ENCODE measurements at places on chromosomes 5 and 9.

- no peak for DNase-seq
Measured at GRCh38 chr9:123326662-123327093, 29.3 kb upstream of the CRB2 start.

GRCh38 chr9:81191222-81191621 is 498.1 kb downstream of the TLE1 start:
- no peak for DNase-seq

GRCh38 chr5:50665091-50665490 is 1.3 kb upstream of the PARP8 start:
- DNase-seq, result no peak

DNA sequence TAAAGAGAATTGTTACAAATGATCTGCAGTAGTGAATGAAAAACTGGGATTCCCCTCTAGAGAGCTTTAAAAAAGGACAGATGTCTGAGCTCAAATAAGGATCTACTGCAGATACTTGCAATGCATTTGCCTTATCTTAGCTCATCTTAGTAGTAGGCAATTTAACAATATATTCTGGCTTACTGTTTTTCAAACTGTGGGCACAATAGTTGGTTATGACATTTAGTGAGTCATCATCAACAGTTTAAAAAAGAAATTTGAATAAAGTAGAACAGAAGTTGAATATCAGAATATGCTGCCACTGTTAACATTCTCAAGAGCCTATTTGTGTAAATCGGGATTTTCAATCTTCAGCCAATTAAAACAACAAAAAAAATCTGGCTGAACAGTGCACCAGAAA is 6.7 kb upstream of the CAST start:
- DNase-seq, result no peak

- DNase-seq, result no peak
Measured at GRCh38 chr5:61603211-61603908, 271.3 kb downstream of the ZSWIM6 start.

GRCh38 chr5:137573376-137573775 is 74.2 kb upstream of the SPOCK1 start:
- no peak for DNase-seq

GRCh38 chr5:66538531-66538930 is 57.7 kb upstream of the MAST4 start:
- DNase-seq, result no peak

GRCh38 chr5:165015126-165015525 is 1509.7 kb downstream of the MAT2B start:
- DNase-seq, result no peak

DNA sequence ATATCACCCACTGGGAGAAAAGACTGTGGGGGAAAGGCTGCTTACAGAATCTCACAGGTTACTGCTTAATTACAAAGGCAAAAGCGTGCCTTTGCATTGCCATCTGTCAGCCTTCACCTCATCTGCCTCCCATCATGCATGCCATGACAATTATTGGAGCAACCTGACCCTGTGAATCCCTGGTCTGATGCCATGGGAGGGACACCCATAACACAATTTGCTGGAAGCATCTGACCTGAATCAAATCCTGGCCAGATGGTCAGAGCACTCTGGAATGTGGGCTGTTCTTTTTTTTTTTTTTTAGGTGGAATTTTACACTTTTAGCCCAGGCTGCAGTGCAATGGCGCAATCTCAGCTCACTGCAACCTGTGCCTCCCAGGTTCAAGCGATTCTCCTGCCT is 11.6 kb upstream of the RETREG1 start:
- no peak for DNase-seq

- no peak for DNase-seq
Measured at GRCh38 chr9:112097712-112098688, 77.1 kb downstream of the SUSD1 start.

DNA sequence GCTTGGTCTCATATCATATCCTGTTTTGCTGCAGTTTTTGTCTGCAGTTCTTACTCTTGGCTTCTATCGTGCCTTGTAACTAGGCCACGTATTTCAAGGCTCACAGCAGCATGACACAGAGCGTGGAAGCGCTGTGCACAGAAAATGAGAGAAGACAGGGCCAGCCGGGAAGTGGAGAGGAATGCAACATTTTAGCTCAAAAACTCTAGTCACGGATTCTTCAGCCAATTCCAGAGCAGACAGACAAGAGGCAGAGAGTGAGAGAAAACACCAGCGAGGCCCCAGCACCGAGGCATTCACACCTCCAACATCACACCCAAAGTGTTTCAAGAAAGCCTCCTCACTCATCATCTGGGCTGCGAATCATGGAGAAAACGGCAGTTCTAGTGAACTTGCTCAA is 160.8 kb downstream of the DNAH5 start:
- DNase-seq, result no peak

DNA sequence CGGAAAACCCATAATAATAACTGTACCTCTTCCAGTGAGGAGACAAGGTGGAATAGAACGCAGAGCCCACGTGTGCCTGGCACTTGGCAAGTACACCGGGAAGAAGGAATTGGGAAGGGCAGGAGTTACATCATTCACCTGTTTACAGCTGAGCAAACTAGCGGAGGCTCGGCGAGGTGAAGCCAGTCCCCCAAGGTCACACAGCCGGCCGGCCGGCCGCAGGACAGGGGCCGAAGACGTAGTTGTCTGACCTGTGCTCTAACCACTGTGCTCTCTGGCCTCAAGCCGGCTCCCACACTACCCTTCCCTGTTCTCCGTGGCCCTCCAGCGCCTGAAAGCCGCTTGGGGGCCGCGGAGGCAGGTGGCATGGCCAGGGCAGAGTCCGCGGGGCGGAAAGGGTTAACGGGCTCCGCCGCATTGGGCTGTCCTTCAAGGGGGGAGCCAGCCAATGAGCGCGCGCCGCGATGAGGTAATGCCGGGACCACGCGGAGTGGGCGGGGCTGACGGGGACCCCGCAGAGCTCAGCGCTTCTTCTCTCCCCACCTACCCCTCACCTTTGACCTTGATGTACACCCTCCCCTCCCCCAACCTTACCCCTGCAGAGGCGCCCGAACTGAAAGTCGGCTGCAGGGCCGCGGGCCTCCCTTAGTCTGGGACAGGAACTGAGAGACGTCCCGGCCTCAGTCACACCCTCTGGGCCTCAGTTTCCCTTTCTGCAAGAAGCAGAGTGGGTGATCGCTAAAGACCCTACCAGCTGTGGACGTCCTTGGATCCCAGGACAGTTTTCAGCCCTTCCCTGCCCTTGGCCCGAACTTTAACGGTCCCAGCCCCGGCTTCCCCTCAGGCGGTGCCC is 125.1 kb downstream of the C9orf50 start:
- DNase-seq, result peak; percentile 63

DNA sequence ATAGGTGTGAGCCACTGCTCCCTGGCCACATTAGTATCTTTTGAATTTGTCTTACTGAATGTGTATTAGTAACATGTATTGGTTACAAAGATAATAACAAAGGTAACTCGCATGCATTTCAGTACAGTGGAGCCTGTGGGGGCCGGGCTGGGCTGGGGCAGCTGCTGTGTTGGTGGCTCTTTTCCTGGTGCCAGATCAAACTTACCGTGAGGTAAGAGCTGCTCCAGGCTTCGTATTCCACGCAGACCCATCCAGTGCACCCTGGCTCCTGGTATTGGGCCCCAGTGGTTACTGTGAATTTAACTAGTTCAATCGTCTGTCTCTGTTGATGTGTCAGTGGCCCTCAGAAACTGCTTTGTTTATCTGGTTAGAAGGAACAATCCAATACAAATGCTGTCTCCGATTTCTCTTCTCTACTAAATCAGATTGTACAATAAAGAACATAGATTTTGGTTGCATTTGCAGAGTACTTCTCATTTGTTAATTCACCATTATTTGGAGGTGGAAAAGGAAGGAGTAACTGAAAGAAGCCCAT is 15.6 kb downstream of the PRRC2B start:
- no peak for DNase-seq

- DNase-seq, result no peak
Measured at GRCh38 chr5:39691993-39692392, 267.2 kb upstream of the DAB2 start.

- DNase-seq, result no peak
Measured at GRCh38 chr5:127184851-127185250, 105.7 kb upstream of the MEGF10 start.

- DNase-seq, result no peak
Measured at GRCh38 chr5:96196407-96196806, 234.8 kb upstream of the ELL2 start.

DNA sequence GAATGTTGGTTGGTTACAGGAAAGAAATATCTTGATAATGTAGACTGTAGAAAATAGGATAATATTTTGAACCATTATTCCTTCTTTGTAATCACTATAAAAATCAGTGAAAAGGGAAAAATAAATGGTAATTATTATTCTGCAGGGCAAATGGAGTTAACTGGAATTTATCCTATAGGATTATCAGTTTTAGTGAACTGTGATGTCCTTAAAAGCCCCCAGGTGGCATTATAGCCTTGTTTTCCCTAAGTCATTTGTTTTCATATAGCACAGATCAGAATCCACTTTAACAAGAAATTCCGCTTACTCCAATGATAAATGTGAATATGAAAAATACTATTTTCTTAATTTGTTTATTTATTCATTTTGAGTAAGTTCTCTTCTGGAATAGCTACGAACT is 26.2 kb upstream of the WDR41 start:
- DNase-seq, result no peak

GRCh38 chr5:74016373-74016772 is 390.4 kb downstream of the ARHGEF28 start:
- DNase-seq, result no peak

- DNase-seq, result no peak
Measured at GRCh38 chr9:118596374-118597015, 772.7 kb downstream of the BRINP1 start.

DNA sequence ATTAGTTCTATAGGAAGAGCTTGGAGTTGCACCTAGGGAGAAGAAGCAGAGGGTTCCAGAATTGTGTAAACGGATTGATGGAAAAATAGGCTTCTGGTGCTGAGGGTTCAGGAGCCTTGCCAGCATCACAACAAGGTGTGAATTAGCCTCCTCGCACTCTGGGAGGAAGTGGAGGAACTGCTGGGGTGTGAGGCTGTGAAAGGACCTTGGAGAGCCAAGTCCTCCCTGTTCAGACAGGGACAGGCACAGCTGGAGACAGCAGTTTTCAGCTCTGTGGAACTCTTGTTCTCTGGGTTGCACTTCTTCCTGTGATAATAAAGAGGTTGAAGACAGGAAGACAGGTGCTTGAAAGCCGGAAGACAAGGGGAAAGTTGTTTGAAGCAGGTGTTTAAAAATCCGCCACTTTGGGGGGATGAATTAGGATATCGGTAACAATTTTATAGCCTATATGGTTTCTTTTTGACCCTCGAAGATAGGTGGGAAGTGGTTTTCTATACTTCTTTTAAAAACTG is 22.6 kb downstream of the DAPK1 start:
- no peak for DNase-seq

GRCh38 chr5:6194906-6195612 is 183.3 kb downstream of the MED10 start:
- no peak for DNase-seq

DNA sequence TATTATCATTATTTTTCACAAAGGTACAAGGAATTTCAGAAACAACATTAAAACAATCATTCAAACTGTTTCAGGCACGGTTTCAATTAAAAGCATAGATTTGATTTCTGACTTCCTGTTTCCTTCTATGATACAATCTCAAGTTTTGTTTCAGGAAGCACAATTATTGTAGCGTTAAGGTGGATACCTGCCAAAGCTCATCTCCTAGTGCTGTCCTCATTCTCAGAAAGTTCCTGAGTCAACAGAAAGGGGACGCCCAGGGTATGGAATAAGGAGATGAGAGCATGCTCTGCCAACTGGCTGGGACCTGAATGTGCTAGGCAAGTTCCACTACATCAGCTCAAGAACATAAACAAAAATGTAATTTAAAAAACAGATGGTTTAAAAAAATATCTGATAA is 2.0 kb upstream of the TRIM14 start:
- no peak for DNase-seq

DNA sequence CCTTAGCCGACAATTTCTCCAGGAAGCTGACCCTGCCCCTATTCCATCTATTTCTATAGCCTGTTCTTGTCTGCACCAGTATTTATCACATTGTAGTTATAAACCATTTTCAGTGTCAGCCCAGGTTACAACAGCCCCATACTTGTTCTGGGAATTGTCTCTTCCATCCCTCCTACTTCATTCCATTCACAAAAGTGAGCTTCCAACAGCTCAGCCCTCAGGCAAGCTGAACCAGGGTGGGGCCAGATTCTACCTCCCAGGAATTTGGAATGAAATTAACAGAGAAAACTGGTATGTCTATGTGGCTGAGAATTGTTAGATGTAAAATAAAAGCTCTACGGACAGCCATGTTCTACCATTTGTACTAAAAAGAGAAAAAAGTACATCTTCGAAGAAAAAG is 36.1 kb downstream of the STRBP start:
- no peak for DNase-seq

DNA sequence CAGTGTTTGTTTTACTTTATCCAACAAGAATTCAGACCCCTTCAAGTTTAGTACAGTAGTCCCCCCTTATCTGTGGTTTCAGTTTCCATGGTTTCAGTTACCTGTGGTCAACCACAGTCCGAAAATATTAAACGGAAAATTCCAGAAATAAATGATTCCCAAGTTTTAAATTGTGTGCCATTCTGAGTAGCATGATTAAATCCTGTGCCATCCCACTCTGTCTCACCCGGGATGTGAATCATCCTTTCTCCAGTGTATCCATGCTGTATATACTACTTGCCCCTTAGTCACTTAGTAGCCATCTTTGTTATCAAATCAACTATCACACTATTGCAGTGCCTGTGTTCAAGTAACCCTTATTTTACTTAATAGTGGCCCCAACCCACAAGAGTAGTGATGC is 153.8 kb upstream of the RASA1 start:
- DNase-seq, result no peak

DNA sequence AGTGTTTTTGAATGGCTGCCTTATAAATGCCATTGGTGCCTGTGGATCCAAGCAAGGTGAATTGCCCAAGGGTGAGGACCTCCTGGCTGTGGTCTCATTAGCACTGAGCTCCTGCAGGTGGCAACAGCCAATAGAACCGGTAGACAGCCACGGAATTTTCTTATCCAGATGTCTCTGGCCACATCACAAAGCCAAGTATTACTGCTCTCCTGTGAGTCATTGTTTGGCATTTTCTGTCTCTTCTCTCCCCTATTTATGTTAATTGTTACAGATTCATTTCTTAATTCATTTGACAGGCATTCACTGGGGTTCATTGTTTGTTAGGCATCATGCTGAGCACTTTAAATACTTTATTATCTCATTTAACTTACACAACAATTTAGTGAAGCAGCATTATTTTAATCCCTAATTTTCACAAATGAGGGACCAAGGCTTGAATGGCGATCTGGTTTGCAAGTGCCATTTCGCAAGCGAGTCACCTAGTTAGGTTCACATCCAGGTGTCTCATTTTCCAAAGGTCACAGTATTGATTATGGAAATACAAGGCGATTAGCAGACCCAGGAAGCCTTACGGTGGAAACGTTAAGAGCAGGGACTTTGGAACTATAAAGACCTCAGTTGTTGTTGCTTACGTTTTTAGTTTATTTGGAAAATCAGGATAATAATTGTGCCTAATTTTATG is 58.2 kb upstream of the DPYSL3 start:
- no peak for DNase-seq

Data from cortex of kidney (tissue), 1 donor.